ENCODE measurements at places on chromosomes 7 and 10. TPM values are rescaled to one million over a fixed set of nuclear protein-coding genes. Genes with fewer than 3 reads are reported as not detected.

- DNase-seq = peak; percentile 95
Measured at GRCh38 chr7:47254081-47254977, 327.6 kb downstream of the TNS3 start.

GRCh38 chr7:3895341-3896116 is 594.5 kb downstream of the SDK1 start:
- DNase-seq = no peak

DNA sequence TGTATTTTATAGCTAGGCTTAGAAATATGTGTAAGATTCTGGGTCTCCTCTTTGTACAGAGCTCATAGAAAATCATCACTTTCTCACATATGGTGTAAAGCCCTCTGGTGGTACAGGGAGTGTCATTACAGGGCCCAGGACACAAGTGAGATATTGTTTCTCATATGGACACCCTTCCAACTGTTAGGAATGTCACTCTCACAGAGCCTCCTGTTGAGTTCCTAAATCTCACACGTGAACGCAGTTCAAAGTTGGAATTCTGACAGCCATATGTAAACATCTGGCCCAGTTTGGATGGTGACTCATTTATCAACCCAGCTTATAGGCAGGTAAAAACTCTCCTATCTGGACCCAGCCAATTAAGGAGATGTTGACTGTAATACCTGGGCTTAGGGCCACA is 35.4 kb upstream of the ZNF107 start:
- no peak for DNase-seq

DNA sequence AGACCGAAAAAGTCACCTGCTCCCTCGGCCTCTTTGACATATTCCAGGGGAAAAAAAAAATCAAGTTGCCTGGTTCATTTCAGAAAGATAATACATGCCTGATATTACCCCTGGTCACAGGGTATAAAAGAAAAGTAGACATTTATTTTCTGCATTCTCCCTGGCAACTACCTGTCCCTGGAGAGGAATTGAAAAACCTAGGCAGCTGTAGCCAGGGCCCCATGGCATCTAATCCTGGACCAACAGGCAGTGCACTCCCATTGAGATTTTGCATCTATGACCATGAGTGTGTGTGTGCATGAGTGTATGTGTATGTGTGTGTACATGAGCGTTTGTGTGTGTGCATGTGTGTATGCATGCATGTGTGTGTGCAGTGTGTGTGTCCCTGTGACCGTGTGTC is 338.2 kb upstream of the PFKP start:
- no peak for DNase-seq

- no peak for DNase-seq
Measured at GRCh38 chr7:33952824-33953223, 47.5 kb downstream of the BMPER start.

- DNase-seq = no peak
Measured at GRCh38 chr10:76774987-76775603, 862.5 kb downstream of the KCNMA1 start.

- DNase-seq = peak; percentile 83
Measured at GRCh38 chr10:119651514-119652360, 557 bp downstream of the BAG3 start.

Gene EN2
- total RNA-seq = under 0.01 TPM

Gene CCT6A
- 141 TPM for total RNA-seq

Gene TRIM73
- total RNA-seq = 0.36 TPM

Gene FAM25A
- total RNA-seq = not detected

Gene AGAP9
- total RNA-seq = 8.3 TPM

Gene PVRIG
- not detected for total RNA-seq

Measured in osteoblast (primary cell).